Activated CD4-positive, CD25-positive, alpha-beta regulatory T cell (primary cell): ENCODE measurements at places on chromosomes 13 and 19.

GRCh38 chr19:17235971-17236777 is 9.5 kb downstream of the NR2F6 start:
- DNase-seq, result no peak

- no peak for DNase-seq
Observed at GRCh38 chr13:30294004-30294403, 13.3 kb downstream of the KATNAL1 start.

DNA sequence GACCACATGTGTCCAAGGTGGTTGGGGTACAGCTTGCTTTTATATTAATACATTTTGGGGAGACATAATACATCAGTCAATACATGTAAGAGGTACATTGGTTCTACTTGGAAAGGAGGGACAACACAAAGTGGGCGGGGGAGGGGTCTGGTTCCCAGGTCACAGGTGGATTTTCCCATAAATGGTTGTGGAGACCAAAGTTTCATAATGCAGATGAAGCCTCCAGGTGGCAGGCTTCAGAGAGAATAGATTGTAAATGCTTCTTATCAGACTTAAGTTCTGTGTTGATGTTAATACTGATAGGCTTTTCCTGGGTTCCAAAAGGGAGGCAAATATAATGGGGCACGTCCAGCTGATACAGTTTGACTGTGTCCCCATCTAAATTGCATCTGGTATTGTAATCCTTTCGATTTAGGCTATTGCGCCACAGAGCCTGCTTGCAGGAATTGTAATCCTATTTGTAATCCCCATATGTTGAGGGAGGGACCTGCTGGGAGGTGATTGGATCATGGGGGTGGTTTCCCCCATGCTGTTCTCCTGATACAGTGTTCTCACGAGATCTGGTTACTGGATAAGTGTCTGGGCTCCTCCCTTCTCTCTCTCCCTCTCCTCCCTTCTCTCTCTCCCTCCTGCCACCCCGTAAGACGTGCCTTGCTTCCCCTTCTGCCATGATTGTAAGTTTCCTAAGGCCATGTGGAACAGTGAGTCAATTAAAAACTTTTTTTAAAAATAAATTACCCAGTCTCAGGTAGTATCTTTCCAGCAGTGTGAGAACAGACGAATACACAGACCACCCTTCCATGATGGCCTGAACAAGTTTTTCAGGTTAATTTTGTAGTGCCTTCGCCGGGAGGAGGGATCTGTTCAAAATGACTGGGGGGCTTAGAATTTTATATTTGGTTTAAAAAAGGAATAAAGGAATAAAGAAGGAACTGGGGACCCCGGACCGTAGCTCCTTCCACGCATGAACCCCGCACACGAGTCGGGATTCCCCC is 44.9 kb downstream of the ZNF823 start:
- DNase-seq, result no peak

DNA sequence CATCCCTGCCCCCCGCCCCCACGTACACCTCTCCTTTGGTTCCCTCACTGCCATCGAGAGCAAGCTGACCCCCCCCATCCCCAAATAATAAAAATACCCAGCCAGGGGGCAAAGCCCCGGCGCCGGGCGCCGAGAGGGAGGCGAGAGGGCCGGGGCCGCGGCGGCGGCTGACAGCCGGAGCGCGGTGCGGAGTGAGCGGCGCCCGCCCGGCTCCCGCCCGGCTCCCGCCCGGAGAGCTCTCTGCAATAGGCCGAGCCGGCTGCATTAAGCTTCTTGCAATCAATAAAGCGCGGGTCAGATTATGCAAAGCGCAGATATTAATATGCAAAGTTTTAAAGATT is 40.9 kb downstream of the DEDD2 start:
- DNase-seq, result no peak

GRCh38 chr19:19053508-19054314 is 10.1 kb upstream of the SLC25A42 start:
- DNase-seq, result peak; percentile 45

DNA sequence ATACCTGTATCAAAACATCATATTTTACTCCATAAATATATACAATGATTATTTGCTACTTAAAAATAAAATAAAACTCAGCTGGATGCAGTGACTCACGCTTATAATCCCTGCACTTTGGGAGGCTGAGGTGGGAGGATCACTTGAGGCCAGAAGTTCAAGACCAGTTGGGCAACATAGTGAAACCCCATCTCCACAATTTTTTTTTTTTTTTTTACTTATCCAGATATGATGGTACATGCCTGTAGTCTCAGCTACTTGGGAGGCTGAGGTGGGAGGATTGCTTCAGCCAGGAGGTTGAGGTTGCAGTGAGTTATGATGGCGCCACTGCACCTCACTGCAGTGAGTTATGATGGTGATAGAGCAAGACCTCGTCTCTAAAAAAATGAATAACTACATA is 22.4 kb downstream of the POU2F2 start:
- no peak for DNase-seq

GRCh38 chr19:16168465-16169081 is 4.8 kb downstream of the CIB3 start:
- DNase-seq, result no peak

DNA sequence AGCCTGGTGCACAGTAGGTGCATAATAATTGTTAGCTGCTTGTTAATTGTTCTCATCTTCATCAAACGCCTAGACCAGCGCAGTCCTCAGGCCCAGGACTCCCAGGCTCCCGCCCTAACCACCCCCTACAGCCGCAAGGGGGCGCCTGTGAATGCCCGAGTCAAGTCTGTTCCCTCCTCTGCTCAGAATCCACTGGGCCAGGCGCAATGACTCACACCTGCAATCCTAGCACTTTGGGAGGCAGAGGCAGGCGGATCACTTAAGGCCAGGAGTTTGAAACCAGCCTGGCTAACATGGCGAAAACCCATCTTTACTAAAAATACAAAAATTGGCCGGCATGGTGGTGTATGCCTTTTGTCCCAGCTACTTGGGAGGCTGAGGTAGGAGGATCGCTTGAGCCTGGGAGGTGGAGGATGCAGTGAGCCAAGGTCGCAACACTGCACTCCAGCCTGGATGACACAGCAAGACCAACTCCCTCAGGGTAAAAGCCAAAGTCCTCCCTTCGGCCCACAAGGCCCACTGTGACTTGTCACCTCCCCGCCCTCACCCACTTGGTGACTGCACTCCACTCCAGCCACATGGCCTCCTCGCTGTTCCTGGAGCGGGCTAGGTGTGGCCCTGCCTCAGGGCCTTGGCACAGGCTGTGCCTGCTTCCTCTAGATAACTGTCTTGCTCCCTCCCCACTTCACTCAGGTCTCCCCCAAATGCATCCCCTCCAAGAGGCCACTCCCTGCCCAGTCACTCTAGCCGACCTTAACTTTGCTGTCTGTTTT is 9.1 kb downstream of the ZNF653 start:
- DNase-seq, result peak; percentile 59
